ENCODE measurements at places on chromosomes 12 and 14.

DNA sequence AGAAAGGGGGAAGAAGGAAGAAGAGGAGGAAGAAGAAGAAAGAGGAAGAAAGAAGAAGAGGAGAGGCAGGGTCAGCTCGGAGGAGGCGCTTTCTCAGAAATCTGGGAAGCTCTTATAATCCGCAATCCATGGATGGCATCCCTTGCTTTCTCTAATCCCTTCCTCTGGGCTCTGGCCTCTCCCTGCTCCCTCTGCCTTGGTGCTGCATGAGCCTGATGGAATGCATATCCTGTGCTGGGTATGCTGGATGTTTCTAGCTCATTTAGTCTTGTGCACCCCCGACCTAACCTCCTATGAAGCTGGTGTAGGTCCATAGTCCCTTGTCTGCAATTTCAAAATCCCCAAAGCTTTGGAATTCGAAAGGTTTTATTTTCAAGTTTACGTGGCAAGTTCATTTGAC, 94.2 kb upstream of the MYL2 start:
- DNase-seq: no peak

DNA sequence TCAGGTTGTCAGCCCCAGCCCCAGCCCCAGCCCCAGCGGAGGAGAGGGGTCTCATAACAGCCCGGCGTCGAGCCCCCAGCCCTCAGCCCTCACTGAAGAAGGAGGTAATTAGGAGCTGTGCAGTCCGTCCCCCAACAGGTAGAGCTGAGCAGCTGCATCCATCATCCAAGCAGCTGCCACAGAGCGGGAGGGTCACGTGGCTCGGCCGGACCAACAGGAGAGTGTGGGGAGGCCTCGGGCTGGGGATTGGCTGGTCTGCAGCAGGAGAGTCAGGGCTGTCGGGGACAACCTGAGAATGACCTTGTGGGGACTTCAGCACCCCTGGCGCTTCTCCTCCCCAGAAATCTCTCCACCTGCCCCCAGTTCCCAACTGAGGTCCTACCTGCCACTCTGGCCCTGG, 29.6 kb downstream of the SMUG1 start:
- no peak for DNase-seq

- DNase-seq: no peak
Observed at GRCh38 chr14:45249856-45250575, 3.0 kb downstream of the MIS18BP1 start.

DNA sequence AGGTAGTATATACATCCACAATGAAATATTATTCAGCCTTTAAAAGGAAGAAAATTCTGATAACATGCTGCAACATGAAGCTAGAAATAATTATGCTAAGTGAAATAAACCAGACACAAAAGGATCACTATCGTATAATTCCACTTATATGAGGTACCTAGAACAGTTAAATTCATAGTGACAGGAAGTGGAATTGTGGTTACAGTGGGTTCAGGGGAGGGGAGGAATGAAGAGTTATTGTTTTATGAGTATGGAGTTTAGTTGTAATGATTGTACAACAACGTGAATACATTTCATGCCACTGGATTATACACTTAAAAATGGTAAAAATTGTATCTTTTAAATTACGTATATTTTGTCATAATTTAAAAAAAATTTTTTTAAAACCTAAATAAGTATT, 21.0 kb downstream of the EEA1 start:
- DNase-seq: peak; percentile 50

DNA sequence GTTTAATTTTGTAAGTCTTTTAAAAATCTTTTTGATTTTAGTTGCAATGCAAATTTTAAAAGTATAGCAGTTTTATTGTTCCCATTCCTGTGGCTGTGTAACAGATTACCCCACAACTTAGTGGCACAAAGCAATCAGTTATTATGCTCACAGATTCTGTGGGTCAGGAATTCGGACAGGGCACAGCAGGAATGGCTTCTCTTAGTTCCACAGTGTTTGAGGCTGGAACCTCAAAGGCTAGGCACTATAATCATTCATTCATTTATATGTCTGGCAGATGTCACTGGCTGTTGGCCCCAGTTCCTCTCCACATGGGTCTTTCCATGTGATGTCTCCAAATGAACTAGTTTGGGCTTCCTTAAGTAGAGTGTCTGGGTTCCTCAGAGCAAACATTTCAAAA, 193.3 kb downstream of the RAD51B start:
- no peak for DNase-seq

- DNase-seq: no peak
Observed at GRCh38 chr12:62335796-62336195, 75.6 kb downstream of the USP15 start.

GRCh38 chr12:119320678-119321077, 13.9 kb upstream of the CCDC60 start:
- DNase-seq: no peak

DNA sequence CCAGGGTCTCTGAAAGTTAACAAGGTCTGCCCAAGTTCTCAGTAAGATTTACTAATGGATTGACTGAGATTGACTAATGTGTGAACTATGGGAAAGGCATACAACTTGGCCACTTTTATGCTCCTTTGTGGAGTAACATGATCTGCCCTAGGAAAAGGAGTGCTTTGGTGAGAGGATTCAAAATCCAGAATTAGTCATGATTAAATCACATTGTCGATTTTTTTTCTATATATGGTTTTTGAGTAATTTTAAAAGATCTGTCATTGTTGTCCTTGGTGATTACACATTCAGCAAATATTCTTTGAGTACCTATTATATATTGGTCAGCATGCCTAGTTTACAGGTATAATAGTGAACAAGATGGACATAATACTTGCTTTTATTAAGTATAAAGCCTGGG, 147.7 kb upstream of the SYT10 start:
- DNase-seq: no peak

GRCh38 chr12:99706736-99707473, 59.4 kb downstream of the GARIN6 start:
- DNase-seq: no peak

DNA sequence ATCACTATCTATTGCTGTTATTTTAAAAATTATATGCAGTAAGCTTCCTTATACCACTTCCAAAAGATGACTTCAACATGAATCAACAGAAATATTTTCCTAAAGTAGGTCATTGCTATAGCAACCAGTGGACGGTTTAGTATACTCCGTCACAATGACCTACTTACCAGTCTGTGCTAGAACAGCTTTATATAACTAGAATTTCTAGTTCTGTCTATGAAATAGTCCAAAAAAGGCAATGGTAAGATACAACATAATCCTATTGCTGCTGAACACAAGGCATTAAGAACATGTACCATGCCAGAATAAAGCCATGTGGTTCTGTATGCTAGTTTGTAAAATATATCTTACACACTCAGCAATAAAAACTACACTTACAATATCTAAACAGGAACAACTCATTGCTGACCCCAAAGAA, 40.7 kb upstream of the MTERF2 start:
- peak; percentile 81 for DNase-seq

DNA sequence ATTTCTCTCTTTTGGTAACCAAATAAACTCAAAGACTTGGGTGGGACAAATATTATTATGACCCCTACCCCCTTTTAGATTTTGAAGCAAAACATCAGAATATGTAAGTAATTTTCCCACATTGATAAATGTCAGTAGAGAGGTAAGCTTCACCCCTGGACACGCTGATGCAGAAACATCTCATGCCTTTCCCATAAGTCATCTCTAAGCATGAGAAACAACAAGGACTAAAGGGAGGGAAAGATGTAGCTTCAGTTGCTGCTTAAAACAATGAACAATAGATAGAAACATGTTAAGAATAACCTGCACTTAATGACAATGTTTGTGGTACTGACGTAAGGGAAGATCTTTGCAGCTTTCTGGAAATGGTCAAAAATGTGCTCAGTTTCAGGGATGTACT, 56.3 kb upstream of the SLC8A3 start:
- no peak for DNase-seq

- DNase-seq: no peak
Observed at GRCh38 chr14:66603945-66604344, 96.0 kb downstream of the GPHN start.

- DNase-seq: no peak
Observed at GRCh38 chr14:34436118-34436905, 25.7 kb downstream of the SPTSSA start.

- DNase-seq: no peak
Observed at GRCh38 chr12:130587966-130588365, 128.1 kb downstream of the RIMBP2 start.

DNA sequence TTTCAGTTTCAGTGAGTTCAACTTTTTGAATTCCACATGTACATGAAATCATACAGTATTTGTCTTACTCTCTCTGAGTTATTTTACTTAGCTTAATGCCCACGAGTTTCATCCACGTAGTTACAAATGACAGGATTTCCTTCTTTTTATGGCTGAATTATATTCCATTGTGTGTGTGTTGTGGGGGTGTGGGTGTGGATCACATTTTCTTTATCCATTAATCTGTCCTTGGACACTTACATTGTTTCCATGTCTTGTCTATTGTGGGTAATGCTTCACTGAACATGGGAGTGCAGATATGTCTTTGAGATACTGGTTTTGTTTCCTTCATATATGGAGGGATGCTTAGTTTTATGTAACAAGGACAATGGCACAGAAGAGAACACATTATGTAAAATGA, 63.5 kb upstream of the TMTC1 start:
- DNase-seq: no peak

DNA sequence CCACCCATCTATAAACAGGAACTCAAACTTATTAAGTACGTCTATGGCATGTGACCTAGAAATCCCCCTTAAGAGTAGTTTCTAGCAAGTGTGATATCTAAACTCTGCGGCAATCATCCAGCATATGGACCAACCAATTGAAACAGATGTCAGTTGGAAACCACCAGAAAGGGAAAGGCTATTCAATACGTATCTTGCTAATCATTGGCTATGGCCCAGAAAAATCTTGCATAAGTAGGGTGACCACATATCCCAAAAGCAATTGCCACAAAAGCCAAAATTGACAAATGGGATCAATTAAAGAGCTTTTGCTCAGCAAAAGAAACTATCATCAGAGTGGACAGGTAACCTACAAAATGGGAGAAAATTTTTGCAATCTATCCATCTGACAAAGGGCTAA, 24.2 kb downstream of the SYNJ2BP start:
- DNase-seq: no peak

GRCh38 chr12:77046468-77046867, 18.9 kb downstream of the E2F7 start:
- no peak for DNase-seq

- DNase-seq: no peak
Observed at GRCh38 chr12:52230364-52231281, 2.4 kb upstream of the KRT7 start.

- no peak for DNase-seq
Observed at GRCh38 chr12:67910360-67911274, 78.6 kb upstream of the IFNG-AS1 start.

- no peak for DNase-seq
Observed at GRCh38 chr12:79266343-79267144, 402.0 kb downstream of the SYT1 start.

GRCh38 chr12:94507455-94507854, 47.8 kb upstream of the CEP83 start:
- no peak for DNase-seq

DNA sequence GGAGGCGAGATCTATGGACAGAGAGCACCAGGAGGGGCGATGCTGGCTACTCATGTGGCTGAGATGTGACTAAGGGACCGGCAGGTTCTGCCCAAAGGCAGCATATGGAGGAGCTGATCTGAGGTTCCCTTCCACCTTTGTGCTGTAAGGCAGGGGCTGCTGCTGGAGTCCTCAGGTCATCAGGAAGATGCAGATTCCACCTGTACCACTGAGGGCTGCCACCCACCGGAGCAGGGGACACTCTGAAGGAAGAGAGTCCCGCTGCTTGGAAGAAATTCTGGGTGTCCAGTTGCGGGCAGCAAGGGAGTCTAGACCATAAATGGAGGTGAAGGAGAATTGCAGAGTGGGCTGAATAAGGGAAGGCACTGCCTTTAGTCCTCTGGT, 55.3 kb downstream of the PLEKHG3 start:
- DNase-seq: no peak

GRCh38 chr12:10256064-10256463, 43.4 kb downstream of the GABARAPL1 start:
- no peak for DNase-seq

DNA sequence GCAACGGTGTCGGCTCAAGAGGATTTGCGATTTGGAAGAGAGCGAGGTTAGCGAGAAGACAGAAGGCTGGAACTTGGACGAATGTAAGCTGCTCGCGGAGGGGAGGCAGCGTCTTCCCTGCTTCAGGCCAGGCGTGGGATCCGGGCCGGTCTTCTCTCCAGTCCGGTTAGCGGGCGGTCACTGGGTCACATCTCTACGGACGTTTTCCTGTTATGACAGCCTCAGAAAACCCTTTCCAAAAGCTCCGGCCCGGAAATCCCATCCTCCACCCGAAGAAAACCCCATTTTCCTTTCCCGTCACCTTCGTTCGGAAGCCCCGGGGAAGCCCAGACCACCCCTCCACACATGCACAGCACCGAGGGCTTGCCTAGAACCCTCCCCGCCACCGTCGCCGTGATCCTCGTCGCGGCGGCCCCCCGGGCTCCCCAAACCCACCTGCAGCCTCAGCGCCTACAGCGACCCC, 268 bp downstream of the NDUFB1 start:
- no peak for DNase-seq

DNA sequence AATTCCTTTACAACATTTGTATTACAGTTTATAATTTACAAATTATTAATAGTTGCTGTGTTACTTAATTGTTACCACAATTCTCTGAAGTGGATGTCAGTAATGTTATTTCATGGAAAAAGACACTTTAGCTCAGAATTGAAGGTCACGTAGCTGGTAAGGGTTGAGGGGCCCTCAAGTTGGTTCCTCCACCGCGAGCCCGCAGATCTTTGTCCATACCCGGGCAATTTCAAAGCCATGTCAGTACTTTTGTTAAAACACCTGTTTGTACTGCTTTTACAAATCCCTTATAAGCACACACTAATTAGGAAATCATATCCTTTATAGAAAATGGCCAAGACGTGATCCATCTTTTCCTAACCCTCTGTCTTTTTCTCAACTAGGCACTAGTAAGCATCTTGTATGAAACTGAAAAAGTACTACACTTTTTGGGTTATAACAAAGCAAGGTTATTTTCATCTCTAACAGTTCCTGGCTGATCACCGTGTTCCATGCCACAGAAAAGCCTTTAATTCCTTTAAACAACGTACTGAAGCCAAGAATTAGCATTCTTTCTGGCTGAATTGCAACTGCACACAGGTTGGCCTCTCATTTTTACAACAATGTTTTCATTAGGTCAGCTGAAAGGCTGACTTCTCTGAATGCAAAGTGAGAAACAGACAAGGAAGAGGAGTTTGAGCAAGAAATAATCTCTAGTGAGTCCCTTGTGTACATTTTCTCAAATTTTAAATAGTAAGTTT, 76.1 kb downstream of the CNTN1 start:
- no peak for DNase-seq

DNA sequence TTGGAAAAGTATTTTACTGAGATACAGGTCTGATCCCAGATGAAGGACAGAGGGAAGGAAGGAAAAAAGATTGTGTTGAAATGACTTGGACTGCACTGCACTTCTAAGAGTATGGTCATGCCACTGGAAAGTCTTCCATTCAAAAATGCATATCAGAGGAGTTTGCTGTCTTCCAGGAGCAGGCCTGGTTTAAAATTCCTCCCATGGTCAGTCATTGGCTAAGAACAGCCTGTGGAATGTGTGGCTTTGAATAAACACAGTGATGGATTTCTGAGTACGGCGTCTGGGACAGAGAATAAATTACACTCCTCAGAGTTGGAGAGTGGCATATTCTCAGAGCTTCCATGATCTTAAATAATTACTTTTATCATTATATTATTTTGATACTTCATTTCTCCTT, 245.8 kb upstream of the PDZRN4 start:
- DNase-seq: no peak

Measured in CD4-positive, alpha-beta T cell treated with Interleukin-15 for 4 hours (primary cell).